Stimulated activated CD4-positive, alpha-beta T cell treated with anti-CD3 and anti-CD28 coated beads, Interleukin-2, amount 100 ng/mL, for 24 hours (primary cell): ENCODE measurements at places on chromosomes 5 and 9.

- no peak for DNase-seq
Measured at GRCh38 chr5:71529682-71530081, 57.5 kb upstream of the MCCC2 start.

DNA sequence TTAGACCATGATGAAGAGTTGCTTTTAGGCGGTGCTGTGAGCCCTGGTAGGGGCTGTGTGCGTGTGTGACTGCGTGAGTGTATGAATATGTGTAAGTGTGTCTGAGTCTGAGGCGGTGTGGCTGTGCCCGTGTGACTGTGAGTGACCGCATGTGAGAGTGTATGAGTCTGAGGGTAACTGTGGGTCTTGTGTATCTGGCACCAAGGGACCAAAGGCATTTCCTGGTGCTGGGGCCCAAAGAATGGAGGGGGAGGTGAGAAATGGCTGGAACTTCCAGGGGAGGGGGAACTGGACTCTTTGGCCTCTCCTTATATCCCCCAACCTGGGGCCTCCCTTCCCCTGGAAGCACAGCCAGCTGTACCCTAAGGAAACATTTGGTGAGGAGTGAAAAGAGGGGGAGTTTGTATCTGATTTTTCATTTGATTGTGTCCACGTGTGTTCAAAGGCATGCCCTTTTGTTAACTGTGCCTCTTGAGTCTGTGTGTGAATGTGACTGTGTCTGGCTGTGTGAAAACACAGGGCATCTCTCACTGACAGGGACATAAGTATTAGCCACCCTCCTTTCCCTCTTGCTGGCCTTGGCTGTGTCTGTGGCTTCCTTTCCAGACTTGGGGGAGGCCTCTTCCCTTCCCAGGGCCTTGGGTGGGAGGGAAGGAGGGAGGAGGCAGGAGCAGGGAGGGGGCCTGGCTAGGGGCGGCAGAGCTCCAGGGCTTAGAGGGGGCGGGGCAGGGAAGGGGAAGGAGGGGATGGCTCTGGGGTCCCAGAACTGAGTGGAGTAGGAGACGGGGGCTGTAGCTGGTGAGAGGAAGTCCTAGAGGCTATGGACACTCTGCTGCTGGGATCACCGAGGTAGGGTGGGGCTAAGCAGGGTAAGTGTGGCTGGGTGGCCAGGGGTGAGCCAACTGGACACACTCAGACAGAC, 1.4 kb downstream of the IL11RA start:
- DNase-seq: no peak

GRCh38 chr5:150457121-150457520, 7.6 kb upstream of the RPS14 start:
- DNase-seq: no peak

DNA sequence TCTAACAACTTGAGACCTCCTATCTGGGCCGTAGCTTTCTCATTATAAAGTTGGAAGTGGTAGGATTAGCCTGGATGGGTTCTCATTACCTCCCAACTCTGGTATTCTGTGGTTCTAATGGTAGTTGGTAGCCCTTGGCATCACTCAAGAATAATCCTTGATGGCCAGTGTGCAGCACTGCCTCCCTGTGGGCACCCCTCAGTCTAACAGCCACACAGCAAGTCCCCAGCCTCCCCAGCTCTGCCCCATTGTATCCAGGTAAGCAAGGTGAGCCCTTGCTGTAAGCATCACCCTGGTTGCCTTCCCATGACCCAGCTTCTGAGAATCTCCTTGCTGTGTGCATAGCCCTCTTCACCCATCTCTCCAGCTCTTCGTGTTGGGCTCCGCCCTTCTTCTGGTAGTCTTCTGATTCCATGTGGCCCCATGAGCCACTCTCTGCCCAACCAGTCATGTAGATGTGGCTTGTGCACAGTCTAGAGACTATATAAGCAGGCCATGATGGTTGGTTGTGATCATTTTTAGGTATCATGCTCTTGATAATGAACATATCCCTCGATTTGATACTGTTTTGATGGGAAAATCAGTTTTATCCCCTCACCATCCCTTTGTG, 57.6 kb upstream of the GRHPR start:
- peak; percentile 24 for DNase-seq

DNA sequence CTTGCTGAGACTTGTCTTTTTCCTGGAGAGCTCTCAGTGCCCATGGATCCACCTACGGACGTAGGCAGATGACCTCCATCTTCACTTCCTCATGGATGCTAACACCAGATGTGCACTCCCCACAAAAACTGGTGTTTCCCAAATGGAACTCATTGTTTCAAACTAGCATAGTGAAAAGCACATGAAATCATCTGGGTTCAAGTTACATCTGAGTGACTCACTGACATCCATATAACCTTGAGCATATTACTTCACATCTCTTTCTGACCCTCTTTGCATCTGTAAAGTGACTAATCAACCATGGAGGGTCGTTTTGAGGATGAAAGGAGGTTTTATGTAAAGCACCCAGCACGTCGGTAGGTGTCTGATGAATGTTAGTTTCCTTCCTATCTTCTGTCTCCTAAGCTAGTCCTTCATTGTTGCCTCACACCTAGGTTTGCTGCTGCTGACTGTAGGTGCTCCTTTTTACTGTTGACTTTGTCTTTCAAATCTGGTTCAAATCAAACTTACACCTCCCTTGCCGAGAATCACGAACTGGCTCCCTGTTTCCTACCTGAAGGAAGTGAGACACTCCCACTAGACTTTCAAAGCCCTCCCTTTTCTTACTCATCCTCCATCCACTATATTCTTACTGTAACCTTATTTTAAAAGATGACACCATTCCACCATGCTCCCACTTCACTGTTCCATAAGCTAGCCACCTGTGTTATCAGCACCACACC, 10.3 kb downstream of the OCLN start:
- DNase-seq: no peak

DNA sequence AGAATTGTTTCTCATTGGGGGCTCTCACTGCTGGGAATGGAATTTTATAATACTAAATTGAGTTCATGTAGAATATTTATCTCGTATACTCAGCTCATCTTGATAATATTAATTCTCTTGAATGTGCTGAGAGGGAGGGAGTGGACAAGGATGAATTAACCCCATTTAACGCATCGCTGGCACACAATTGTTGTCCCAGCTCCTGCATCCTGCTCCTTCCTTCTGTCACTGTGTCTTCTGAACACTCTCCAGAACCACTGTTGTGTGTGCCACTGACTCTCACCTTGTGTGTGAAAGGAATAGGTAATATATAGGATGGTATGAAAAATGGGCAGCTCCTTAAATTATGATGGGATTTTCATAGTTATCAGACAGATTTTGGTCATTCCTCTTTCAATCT, 267.3 kb downstream of the MTRR start:
- no peak for DNase-seq

- no peak for DNase-seq
Measured at GRCh38 chr9:126664900-126665643, 51.3 kb downstream of the LMX1B start.

DNA sequence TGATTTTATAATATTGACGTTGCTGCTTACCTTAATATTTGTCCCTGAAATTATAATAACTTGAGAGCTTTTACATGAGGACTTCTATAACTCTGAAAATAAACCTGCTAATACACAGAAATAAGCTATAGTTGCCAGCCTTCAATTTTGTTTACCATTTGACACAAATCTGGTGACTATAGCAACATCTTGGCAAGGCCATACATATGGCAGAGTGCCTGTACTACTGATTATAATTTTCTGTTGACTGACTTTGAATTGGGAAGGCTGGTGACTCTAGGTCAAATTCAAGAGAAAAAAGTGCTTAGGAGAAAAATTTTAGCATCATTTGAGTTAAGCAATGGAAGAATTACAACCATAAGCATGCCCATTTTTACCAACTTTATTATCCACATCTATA, 581.4 kb upstream of the PTPRD start:
- DNase-seq: no peak

DNA sequence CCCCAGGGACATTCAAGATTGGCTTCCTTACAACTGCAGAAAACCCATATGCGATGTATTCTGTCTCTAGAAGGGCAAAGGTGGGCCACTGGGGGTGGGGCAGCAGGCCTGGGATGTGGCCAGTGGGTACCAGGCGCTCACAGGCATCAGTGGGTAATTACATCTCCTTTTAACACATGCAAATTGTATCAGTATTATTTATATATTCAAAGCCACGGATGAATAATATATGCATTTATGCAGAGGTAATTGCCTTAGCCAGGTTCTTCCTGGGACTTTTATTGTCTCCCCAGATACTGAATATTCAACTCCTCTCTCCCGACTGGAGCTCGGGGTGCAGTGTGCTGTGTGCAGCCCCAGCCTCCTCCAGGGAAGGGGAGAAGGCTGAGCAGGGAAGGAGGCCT, 109.4 kb upstream of the MVB12B start:
- DNase-seq: no peak

DNA sequence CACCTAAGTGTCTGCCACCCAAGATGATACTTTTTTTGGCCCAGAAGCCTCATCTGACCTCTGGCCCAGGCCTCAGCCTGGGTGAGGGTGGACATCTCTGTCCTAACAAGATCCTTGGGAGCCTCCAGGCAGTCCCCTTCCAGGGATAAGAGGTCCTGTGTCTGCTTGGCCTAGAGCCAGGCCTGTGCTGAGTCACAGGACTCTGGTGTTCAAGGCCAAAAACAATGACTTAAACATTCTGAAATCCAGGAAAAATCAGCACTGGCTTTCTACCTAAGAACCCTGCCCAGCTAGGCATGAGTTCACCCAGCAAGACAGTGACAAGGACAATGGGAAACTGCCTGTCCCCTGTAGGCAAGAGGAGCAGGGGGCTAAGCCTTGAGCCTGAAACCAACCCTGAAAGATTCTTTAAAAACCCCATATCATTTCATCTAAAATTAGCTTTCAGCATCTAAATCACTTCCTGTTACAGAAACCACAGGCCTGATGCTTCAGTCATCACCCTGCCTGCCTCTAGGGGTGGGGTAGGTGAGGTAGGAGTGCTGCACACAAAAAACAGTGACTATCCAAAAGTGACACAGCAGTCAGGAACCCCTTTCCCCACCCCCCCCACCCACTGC, 29.9 kb downstream of the CSF2 start:
- peak; percentile 75 for DNase-seq

GRCh38 chr5:6837519-6838110, 124.4 kb downstream of the TENT4A start:
- peak; percentile 55 for DNase-seq

DNA sequence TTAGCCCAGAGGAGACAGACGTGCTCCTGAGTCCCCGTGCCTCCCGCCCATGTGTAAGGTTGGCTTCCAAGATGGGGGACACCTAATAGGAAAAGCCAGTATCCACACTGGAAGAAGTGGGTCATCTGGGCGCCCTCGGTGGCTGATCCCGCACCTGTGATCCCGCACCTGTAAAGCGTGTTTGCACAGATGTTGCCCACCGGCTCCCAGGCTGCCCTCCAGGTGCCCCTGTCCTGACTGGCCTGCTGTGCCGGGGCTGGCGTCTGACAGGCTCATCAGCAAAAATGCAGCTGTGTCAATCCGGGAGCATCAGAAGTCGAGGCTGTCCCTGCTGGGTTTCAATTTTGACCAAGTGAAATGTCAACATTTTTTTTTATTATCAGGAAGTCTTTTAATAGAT, 88.5 kb downstream of the IRX1 start:
- no peak for DNase-seq

GRCh38 chr9:113808391-113809358, 67.4 kb upstream of the ZNF618 start:
- no peak for DNase-seq

GRCh38 chr5:99083197-99083596, 154.4 kb upstream of the CHD1 start:
- no peak for DNase-seq

- DNase-seq: no peak
Measured at GRCh38 chr5:150052956-150053712, 33.2 kb downstream of the CSF1R start.

DNA sequence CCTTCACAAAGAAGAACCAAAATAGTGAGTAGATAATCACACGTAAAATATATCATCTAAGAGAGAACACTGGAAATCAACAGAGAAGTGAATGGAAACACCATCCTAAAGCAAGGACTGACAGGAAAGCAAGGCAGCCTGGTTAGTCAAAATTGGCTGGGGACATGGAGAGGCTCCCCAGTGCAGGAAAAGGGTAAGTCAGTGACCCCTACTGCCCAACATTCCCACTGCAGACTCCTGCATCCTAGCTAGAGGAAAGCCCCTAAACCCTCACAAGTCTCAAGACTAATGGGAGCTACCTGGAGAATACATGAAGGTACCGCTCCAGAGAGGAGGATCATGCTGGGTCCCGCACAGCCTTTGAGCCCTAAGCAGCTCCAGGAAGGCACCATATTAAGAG, 60.1 kb downstream of the ZDHHC21 start:
- DNase-seq: no peak

DNA sequence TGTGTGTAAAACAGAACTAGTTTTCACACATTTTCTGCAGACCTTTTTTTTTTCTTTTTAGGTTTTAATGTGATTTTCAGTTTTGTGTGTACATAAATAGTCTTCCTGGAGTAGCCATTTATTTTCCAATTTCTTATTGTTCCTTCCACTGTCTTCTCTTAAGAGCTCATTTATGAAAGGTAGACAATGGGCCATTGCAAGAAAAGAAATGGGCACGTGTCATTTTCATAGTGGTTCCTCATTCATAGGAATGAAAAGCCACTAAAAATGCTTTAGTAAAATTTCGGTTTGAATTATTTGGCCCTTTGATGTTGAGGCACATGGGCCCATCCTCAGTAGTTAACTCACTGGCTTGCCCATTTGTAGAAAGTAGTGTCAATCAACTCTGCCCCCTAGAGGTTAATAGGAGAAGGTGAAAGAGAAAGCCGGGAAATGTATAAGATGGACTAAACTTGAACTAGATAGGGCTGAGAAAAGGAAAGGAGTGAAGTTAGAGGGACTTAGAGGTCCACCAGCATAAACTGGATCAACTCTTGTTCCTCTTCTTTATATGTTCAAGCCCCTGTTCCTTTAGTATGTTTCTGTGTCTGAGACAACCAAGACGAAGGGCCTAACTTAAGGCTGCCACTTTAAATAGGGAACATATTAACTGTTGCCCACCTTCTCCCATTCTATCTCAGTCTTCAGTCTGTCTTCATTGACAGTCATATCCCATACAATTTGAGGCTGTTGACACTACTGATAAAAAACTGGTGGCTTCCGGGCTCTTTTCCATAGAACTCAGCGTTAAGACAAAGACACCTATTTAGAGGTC, 72.6 kb downstream of the SMARCA2 start:
- DNase-seq: no peak

DNA sequence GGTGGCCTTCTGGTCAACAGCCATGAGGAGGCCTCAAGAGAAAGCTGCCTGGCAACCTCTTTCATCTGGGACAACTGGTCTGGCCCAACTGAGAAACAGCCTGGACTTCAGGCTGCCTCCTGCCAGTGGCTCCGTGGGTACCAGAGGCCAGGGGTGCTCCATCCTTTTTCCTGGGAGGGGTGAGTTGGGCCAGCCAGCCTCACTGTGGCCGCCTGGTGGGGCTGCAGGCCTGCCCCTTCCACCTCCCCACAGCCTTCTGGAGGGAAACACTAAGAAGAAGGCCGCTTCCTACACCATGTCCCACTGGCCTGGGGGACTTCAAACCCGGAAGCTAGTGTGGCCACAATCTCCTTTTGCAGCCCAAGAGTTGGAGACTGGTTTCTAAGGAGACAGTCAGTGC, 13.8 kb upstream of the NKD2 start:
- DNase-seq: no peak
